ENCODE measurements at places on chromosomes 2 and 18. TPM values are rescaled to one million over a fixed set of nuclear protein-coding genes. Genes with fewer than 3 reads are reported as not detected.

DNA sequence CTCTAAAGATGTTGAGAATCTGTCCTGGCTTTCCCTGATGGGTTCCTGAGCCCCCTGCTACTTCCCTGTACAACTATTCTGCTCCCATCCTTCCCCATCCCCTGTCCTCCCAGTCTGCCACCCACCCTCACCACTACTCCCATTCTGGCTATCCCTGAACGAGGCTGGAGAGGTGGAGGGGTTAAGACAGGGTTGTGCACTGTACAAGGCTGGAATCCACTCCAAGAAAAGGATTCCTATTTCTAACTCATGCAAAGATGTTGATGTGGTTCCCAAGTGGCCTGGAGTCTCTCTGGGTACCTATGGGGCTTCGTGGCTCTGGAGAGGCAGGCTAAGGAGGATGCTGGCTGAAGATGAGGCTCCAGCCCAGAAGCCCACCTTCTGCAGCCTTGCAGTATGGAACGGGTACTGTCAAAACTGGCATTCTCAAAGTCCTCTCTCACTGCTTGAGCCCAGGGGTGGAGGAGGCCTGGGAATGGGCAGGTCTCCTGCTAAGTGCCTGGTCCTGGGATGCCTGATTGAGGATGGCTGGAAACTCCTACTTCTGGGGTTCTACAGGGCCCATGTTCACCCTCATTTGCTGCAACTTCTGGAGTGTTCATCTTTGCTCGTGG is 1.3 kb upstream of the FEV start:
- DNase-seq: no peak

GRCh38 chr2:69577467-69578197 is 65.9 kb downstream of the AAK1 start:
- no peak for DNase-seq

GRCh38 chr2:124091721-124092120 is 66.6 kb downstream of the CNTNAP5 start:
- no peak for DNase-seq

DAPL1 gene
- not detected for polyA plus RNA-seq

GRCh38 chr2:44040365-44040764 is 44.6 kb upstream of the LRPPRC start:
- DNase-seq: no peak

GRCh38 chr2:201204655-201205514 is 21.9 kb downstream of the CASP10 start:
- DNase-seq: no peak

DUSP11 gene
- polyA plus RNA-seq: 17.0 TPM

DNA sequence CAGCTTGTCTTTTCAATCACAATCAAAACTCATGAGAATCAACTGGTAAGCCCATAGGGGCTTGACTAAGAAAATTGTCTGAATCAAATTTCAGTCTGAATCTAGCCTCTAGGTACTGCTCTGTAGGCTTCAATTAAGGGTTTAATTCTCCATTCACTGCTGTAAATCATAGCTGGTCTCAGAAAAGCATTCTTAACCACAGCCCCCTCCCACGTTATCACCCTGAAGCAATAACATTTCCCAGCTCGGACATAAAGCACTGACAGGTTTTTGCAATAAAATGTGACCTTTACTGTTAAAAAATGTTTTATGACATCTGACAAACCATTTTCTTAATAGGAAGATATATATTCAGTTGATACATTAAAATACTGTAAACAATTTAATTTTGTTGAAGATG is 55.0 kb downstream of the LRP1B start:
- no peak for DNase-seq

All from forelimb muscle (tissue), 1 donor.